ENCODE measurements at places on chromosomes 3 and 15.

DNA sequence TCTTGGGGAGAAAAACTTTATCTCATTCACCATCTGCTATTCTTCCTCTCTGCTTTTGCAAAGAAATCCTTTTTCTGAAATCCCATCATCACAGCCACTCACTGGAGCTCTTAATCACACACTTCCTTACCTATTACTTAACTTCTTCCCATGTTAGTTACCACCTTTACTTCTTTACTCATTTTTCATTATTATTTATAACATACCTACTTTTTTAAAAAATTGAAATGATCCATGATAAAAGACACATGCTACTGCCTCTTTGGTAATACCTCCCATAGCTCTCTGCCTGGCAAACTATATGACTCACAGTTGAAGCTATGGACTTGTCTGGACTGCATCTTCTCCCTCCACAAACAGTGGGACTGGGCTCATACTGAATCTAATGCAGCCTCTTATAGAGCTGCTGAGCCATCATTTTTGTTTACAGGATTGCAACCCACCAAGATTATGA is 150.3 kb downstream of the TNIK start:
- DNase-seq = no peak

DNA sequence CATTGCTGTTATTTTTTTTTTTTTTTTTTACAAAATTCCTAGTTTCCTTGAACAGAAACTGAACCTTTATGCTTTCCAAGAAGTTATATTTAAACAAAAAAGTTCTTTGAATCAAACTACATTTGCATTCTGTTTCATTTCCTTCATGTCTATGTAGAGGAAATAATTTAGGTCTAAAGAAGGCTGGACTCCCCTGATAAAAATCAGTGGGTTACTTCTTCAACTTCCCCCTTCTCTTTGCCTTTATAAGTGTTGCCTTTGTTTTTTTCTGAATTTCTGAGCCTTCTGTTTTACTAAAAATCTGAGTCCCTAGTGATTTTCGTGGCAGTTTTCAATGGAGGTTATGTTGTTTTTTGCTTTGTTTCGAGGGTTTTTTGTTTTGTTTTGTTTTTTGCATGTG is 152.8 kb downstream of the CHDH start:
- no peak for DNase-seq

DNA sequence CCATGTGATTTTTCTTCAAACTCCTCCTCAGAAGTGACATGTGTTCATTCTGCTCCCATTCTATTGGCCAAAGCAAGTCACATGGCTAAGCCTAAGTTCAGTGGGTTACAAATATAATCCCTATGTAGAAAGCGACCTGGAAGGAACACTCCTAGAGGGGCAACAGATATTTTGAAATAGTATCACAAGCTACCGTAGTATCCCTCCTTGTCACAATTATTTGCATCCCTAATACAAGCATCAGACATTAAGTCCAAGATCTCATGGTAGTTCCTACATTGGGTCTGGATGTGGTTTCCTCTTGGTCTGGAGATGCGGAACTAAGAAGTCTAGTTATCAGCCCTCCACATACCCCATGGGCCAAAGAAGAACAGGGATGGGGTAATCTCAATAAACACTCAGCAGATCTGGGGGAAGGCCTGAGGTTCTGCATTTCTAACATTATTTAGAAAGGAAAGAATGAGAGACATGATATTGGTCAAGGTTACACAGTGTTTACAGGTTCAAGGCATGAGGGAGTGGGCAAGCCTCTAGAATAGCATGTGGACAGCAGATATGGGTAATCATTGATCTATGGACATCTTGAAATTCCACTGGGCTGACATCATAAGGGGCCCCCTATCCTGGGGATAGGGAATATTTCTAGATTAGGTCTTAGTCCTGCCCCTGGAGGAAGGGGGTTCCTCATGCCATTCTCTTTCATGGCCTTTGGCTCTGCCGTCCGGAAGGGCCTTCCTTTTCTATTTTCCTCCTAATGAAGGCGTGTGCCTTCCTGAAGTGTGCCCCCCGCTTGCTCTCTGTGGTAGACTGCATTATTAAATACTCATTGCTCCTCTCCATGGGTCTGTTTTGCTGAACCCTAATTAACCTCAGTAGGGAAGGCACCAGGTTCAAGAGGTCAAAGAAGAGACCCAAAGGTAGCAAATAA is 17.8 kb upstream of the ABHD2 start:
- no peak for DNase-seq

GRCh38 chr3:31918179-31919150 is 62.6 kb downstream of the OSBPL10 start:
- DNase-seq = no peak

DNA sequence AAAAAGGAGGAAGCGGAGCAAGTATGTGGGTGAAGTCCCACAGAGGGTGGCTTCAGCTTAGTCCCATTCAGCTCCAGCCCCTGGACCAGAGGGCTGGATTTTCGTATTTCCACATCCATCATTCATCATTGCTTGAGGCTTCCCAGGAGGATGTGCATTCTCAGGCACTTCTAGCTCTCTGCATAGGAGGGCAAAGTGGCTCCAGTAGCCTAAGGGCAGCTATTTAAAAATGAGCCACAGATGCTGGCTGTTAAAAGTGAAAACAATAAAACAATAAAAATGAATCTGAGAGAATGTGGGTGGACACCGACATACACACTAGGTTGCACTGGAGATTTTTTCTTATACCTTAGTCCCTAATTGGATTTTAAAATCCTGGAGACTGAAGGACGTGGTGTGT is 629.2 kb upstream of the ZNF385D start:
- DNase-seq = no peak

DNA sequence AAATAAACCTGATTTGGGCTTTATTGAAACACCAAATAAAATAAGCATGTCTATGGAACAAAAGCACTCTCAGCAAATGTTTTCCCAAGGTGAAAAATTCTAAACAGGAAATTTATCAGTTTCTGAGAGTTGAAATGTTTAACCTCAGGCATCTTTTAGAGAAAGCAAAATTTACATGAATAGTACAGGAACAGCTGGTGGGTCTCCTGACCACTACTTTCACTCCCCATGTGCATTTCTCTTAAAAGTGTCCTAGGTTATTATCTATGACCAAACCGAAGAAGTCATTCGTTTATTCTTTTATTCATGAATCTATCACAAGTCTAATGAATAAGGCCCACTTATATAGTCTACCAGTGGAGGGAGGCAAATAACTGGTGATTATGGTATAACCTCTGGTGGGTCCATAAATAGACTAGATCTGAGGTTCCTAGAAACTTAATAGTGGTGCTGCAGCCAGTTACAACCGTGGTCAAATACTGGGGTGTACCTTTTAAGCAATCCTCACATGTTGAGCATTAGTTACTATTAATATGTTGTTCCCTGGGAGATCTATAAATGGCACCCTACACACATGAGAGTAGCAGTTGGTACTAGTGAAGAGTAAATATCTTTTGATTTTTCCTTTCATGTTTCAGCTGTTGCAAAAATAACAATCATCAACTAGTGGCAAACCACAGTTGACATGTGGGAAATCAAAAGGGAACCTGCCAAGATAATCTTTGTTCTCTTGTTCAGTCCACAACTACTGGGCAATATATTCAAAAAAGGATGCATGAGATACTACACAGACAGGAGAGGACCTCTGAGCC is 169.3 kb upstream of the STAC start:
- DNase-seq = no peak

DNA sequence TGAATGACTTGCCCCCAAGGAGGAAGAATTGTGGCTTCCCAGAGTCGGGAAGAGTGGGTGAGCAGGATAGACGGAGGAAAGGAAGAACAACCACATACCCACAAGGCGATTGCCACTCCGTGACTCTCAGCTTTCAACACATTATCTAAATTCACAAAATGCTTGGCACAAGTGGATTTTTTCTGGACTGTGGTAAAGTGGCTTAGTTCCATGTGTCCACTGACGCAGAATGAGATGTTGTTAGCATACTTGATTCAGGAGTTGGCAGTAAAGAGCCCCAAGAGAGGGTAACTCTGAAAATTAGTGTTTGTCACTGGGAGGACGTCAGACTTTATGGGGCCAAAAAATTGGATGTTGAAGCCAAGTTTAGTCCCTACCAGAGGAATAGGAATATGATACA is 198.8 kb upstream of the CTNNB1 start:
- no peak for DNase-seq

- DNase-seq = no peak
These were observed 103.2 kb upstream of the ST8SIA2 start for GRCh38 chr15:92290359-92290992.

Data from stimulated activated CD4-positive, alpha-beta T cell treated with anti-CD3 and anti-CD28 coated beads, Interleukin-12 subunit alpha, Interleukin-12 subunit beta, amount 100 ng/mL, for 48 hours (primary cell).